ENCODE measurements at places on chromosomes 16 and 17. TPM values are rescaled to one million over a fixed set of nuclear protein-coding genes. Genes with fewer than 3 reads are reported as not detected.

CBX8 gene
- polyA plus RNA-seq: 0.91 TPM

KRTAP4-6 gene
- 0.35 TPM for polyA plus RNA-seq

TMEM204 gene
- polyA plus RNA-seq: 68.4 TPM

KRT39 gene
- not detected for polyA plus RNA-seq

IL32 gene
- 3,843 TPM for polyA plus RNA-seq

ABCA9 gene
- not detected for polyA plus RNA-seq

NR1D1 gene
- 10.4 TPM for polyA plus RNA-seq

KIF2B gene
- polyA plus RNA-seq: not detected

PRM1 gene
- polyA plus RNA-seq: not detected

GRCh38 chr17:1001640-1002411, 4.9 kb downstream of the TIMM22 start:
- H3K27me3 ChIP-seq: no peaks in the 10 kb centered on the region
- DNase-seq: no peak

DNA sequence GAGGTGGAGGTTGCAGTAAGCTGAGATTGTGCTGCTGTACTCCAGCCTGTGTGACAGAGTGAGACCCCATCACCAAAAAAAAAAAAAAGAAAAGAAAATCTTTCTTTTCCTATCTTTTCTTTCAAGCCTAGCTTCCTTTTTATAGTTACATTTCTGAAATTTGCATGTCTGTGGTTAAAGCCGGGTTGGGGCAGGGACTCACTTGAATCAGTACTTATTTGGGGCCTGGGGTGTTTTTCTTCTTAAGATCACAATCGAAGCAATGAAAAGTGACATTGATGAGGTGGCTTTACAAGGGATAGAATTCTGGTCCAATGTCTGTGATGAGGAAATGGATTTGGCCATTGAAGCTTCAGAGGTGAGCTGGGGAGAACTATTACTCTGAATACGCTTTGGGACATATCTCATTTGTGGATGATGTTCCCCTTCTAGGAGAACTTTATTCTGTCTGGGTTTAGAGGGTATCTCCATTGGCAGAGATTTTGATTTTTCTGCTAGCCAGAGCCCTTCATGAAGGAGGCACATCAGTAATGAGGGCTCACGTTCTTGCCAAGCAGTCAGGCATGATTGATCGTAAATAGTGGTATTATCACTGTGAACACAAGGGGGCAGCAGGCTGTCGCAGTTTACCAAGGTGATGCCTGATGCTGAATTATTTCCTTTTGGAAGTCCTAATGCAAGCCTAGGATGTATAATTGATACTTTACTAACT, 14.3 kb downstream of the KPNB1 start:
- no peak overlapping the region for H3K27ac ChIP-seq
- DNase-seq: peak; percentile 56
- H3K27me3 ChIP-seq: no peaks in the 10 kb centered on the region
- peaks cover 63% of the 10 kb centered on the region for H3K36me3 ChIP-seq
- no peak overlapping the region for H3K4me3 ChIP-seq

- H3K4me1 ChIP-seq: no peaks in the 10 kb centered on the region
- H3K27me3 ChIP-seq: no peaks in the 10 kb centered on the region
- no peaks in the 10 kb centered on the region for H3K36me3 ChIP-seq
- no peak overlapping the region for H3K27ac ChIP-seq
- H3K4me3 ChIP-seq: no peak overlapping the region
Observed at GRCh38 chr17:36857698-36858097, 79.6 kb upstream of the LHX1 start.

- no peaks in the 10 kb centered on the region for H3K27me3 ChIP-seq
- H3K36me3 ChIP-seq: no peaks in the 10 kb centered on the region
- DNase-seq: no peak
Observed at GRCh38 chr16:25011891-25012514, 3.2 kb downstream of the ARHGAP17 start.

DNA sequence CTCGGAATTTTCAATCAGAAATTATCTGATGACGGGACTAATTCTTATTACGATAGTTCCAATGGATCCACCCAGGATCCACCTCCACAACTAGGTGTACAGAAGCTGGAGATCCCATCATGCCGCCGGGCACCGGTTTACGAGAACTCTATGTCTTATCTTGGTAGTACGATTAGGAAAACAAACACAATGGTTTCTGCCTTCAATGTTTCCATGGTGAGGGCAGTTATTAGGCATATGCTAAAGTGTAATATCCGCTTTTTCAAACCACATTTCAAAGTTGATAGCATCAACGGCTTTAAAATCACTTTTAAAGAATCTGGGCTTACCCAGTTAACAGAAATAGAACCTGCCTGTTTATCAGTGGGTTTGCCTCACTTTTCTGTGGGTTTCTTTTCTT, 705.7 kb downstream of the MAF start:
- H3K36me3 ChIP-seq: no peaks in the 10 kb centered on the region
- DNase-seq: no peak
- H3K27me3 ChIP-seq: no peaks in the 10 kb centered on the region
- H3K4me1 ChIP-seq: peaks cover 19% of the 10 kb centered on the region

DNA sequence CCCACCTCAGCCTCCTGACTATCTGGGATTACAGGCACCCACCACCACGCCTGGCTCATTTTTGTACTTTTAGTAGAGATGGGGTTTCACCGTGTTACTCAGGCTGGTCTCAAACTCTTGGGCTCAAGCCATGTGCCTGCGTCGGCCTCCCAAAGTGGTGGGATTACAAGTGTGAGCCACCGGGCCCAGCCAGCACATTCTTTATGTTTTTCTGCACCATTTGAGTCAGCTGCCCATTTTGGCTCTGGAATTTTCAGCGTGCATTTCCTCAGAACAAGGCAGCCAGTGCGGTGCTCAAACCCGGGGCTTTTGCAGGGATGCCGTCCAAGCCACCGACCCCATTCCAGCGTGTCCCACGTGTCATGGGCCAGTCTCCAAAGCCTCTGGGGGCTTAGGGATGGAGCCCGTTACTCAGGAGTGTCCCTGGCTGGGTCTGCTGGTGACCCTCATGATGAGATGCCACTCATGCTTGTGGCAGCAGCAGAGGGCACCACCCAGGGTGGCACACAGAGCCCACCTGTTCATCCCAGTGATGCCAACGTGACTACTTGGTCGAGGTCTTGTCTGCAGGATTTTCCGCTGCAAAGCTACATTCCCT, 3.7 kb upstream of the RAB40C start:
- no peaks in the 10 kb centered on the region for H3K36me3 ChIP-seq
- H3K27ac ChIP-seq: no peak overlapping the region
- no peak overlapping the region for H3K4me3 ChIP-seq
- H3K4me1 ChIP-seq: peaks cover 24% of the 10 kb centered on the region

DNA sequence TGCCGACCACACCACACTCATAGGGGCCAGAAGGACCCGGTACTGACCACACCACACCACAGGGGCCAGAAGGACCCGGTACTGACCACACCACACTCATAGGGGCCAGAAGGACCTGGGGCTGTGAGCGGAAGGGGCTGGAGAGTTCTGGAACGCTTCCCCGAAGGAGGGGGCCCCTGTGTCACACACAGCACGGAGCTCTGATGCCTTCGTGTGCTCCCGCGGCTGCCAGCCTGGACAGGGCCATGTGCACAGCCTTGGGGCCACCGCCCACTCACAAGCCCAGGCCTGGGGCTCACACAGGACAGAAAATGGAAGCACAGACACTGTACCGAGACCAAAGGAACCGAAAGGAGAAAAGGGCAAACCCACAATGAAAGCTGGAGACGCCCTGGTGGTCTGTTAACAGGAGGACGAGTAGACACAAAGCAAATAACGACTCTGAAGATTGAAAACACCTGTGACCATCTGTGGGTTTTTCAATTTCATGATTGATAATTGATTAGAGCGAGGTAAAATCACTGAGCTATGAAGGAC, 106.5 kb upstream of the METRNL start:
- no peaks in the 10 kb centered on the region for H3K27me3 ChIP-seq
- DNase-seq: no peak
- no peaks in the 10 kb centered on the region for H3K4me1 ChIP-seq
- no peak overlapping the region for H3K27ac ChIP-seq
- no peaks in the 10 kb centered on the region for H3K36me3 ChIP-seq

GRCh38 chr17:35160354-35161201, 13.0 kb downstream of the UNC45B start:
- H3K4me1 ChIP-seq: peaks cover 56% of the 10 kb centered on the region
- H3K36me3 ChIP-seq: no peaks in the 10 kb centered on the region
- DNase-seq: peak; percentile 71
- H3K4me3 ChIP-seq: peak overlapping the region; percentile 43
- no peaks in the 10 kb centered on the region for H3K27me3 ChIP-seq

DNA sequence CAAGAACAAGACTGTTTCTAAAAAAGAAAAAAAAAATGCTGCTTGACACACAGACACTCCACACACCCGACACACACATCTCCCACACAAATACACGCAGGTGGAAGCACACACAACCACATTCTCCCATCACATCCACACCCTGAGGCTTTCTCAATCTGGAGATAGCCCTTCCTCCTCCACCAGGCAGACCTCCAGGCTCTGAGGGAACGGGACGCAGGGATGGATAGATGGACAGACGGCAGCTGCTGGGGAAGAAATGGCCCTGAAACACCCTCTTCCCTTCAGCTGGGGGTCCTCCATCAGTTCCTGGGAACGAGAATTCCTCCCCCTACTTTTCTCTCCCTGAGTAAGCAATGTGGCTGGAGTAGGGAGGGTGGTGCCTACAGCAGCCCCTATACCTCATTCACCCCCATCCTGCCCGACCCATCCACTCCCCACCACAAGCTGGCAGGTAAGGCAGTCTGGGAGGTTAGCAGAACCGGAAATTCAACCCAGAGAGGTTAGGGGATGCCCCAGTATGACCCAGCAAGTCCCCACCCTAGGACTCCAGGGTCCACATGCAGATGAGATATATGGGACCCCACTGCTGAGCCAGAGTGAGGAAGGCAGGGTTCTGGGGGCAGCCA, 4.1 kb upstream of the LITAFD start:
- no peaks in the 10 kb centered on the region for H3K27me3 ChIP-seq
- no peak overlapping the region for H3K4me3 ChIP-seq
- no peak overlapping the region for H3K27ac ChIP-seq
- H3K36me3 ChIP-seq: no peaks in the 10 kb centered on the region
- DNase-seq: no peak
- H3K4me1 ChIP-seq: peaks cover 3% of the 10 kb centered on the region

- peaks cover 17% of the 10 kb centered on the region for H3K4me1 ChIP-seq
- no peak overlapping the region for H3K27ac ChIP-seq
- H3K4me3 ChIP-seq: no peak overlapping the region
- no peak for DNase-seq
Observed at GRCh38 chr16:531494-532125, 4.1 kb downstream of the CAPN15 start.

DNA sequence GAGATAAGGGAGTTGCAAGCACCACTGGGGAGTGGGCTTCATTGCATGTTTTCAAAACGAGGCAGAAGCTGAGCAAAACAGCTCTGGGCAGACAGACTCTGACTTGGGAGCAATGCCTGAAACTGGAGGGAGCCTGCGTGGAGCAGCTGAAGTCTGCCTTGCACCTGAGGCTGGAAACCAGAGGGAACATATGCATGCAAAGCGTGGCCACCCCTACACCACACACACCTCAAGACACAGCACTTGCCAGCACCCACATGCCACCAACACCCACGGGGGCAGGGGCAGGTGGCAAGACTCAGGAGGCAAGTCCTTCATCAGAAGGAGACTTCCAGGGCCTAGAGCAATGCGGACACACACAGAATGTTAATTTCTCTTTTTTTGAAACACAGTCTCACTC, 45.8 kb downstream of the COTL1 start:
- no peak overlapping the region for H3K4me3 ChIP-seq
- no peaks in the 10 kb centered on the region for H3K4me1 ChIP-seq
- DNase-seq: no peak
- no peak overlapping the region for H3K27ac ChIP-seq
- H3K27me3 ChIP-seq: no peaks in the 10 kb centered on the region

DNA sequence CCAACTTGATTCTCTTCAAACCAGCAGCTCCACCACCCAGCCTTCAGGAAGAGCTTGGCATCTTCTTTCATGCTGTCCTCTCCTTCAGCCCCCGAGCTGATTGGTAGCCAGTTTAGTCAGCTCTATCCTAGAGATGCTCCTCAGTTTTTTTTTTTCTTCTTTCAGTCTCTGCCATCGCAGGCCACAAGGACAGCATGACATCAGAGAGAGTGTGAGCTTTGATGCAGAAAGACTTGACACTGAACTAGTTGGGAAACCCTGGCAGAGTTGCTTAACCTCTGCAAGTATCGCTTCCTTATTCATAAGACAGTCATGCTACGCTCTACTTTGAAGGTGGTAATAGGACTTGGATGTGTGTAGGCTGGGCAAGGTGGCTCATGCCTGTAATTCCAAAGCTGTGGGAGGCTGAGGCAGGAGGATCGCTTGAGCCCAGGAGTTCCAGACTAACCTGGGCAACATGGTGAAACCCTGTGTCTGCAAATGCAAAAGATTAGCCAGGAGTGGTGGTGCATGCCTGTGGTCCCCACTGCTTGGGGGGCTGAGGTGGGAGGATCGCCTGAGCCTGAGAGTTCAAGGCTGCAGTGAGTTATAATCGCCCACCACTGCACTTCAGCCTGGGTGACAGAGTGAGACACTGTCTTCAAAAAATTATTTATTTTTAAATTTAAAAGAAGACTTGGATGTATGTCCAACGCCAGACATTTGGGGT, 2.6 kb downstream of the CD300LB start:
- peaks cover 11% of the 10 kb centered on the region for H3K27me3 ChIP-seq
- H3K4me1 ChIP-seq: no peaks in the 10 kb centered on the region
- DNase-seq: no peak
- no peaks in the 10 kb centered on the region for H3K36me3 ChIP-seq
- no peak overlapping the region for H3K27ac ChIP-seq

GRCh38 chr17:73166731-73167581, 2.1 kb downstream of the SSTR2 start:
- H3K4me3 ChIP-seq: no peak overlapping the region
- no peak overlapping the region for H3K27ac ChIP-seq
- DNase-seq: no peak
- peaks cover 19% of the 10 kb centered on the region for H3K4me1 ChIP-seq
- H3K36me3 ChIP-seq: no peaks in the 10 kb centered on the region

- H3K4me1 ChIP-seq: no peaks in the 10 kb centered on the region
- H3K36me3 ChIP-seq: no peaks in the 10 kb centered on the region
- H3K27me3 ChIP-seq: no peaks in the 10 kb centered on the region
- DNase-seq: no peak
Observed at GRCh38 chr17:12898110-12898509, 108.8 kb downstream of the ARHGAP44 start.

DNA sequence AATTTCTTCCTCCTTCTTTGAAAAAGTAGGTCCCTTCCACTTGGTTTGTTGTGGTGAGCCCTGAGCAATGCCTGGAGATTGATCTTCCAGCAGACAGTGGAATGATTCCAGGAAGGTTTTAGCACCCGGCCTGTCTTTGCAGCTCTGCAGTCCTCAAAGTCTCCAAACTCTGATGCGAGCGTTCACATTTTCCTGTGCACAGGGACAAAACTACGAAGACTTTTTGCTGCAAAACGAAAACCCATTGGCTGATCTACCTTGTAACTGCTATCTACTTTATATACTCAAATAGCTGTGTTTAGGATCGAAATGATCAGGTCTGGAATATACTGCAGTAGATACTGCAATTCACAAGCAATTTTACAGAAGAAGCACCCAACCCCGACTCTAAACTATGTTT, 21.7 kb downstream of the G6PC1 start:
- DNase-seq: no peak
- no peaks in the 10 kb centered on the region for H3K27me3 ChIP-seq
- no peak overlapping the region for H3K27ac ChIP-seq

- no peak overlapping the region for H3K27ac ChIP-seq
- no peaks in the 10 kb centered on the region for H3K4me1 ChIP-seq
- no peaks in the 10 kb centered on the region for H3K27me3 ChIP-seq
- no peak for DNase-seq
Observed at GRCh38 chr16:4920826-4921225, 16.1 kb downstream of the PPL start.

Measured in CD8-positive, alpha-beta memory T cell (primary cell).